ENCODE measurements at places on chromosomes 3 and 15.
A peak's percentile ranks its signal among the peaks of the same experiment; 100 is the strongest.

DNA sequence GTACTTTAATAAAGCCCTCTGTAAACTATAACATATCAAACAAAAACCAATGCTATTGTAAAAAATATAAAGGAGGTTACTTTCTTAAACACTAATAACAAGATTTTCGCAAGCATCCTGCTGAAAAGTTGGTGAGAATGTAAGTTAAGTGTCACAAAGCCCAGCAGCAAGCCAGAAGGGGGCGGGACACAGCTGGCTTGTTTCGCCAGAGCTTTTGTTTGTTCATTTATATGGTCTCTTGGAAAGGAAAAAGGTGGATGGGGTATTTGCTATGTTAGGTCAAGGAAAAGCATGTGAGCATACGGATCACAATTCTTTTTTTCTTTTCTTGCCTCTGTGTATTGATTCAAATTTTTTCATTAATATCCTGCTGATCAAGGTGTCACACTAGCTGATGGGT is 59.9 kb downstream of the HACD2 start:
- DNase-seq: no peak

DNA sequence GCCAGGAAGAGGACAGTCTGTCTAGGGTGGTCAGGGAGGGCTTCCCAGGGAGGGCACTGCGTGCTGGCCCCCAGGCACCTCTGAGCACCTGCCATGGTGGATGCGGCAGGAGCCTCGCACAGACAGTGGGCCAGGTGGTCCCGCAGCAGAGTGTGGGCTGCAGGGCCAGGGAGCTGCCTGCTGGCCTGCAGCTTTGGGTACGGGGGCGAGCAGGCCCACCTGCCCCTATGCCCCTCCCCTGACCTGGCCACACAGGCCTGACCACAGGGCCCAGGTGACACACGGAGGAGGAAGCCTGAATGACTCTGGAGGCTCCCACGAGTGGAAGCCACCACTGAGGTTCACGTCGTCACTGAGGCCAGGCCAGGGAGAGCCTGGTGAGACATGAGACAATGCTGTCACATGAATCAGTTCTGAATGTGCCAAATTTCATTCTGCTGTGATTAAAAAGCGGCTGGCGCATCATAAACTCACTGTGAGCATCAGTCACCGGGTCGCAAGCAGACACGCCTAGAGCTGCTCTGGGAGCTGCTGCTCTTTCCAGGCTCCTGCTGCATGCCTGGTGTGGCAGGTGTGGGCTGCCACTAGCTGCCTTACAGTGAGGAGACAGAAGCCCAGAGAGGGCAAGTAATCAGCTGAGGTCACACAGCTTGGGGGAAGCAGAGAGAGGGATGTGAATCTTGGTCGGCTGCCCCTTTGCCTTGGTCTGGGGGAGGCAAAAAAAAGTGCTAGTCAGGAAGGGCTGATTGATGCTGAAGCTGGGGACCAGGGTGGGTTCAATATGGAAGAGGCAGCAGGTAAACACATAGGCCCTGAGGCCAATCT is 39.5 kb upstream of the IQSEC1 start:
- DNase-seq: no peak

DNA sequence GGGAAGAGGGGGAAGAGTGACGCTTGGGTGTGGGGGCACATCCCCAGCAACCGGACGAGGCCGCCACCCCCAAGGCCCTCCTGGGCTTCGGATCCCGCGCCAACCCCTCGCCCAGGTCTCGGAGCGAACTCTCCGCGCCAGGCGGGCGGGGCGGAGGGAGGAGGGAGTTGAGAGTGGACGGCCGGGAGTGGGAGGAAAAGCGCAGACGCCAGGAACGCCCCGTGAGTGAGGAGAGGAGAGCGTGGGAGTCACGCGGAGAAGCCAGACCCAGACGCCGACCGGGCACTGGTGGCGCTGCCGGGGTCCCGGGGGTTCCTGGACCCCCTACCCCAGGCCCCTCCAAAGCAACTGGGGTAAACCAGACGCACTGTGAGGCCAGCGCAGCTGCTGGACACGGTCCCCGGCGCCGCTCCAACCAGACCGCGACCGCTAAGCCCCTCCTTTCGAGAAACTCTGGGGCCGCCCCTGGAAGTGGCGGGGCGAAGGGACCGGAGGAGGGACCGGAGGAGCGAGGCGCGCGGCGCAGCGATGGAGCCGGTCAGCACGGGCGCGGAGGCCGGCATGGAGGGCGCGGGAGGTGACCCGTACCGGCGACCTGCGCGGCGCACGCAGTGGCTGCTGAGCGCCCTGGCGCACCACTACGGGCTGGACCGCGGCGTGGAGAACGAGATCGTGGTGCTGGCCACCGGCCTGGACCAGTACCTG is at the start of gene EFCC1:
TSS of gene EFCC1 (plus strand) at position 204 of the 705 bp plus-strand sequence. CDS start at position 529, 325 bp downstream.
- no peak for DNase-seq

DNA sequence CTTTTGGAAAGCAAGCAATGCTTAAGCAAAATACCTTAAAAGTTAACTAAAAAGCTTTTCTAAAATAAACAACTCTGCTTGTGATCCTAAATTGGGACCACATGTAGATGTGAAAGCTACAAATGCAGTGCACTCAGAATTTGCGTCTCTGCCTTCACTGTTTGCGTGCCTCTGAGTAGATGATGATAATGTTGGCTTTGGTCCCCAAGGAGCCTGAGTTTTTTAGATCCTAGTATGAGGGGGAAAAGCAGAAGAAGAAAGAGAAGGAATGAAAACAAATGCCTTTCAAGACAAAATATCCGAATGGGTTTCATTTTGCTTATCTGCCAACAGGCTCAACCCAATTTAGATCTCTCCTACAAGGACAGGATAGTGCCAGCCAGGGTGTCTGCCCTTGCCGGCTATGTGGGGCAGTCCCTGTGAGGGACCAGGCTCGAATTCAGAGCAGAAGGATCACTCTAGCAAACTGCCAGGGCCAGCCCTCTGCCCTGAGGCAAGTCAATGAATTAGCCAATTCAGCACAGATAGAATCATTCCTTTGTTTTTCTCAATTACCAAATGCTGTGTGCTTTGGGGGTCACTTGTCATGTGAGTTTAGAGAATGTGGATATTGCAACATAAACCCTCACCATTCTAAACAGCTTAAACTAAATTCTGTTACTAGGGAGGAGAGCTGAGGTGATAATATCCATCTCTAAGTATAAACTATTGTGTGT is 28.5 kb downstream of the SCG5 start:
- no peak for DNase-seq

DNA sequence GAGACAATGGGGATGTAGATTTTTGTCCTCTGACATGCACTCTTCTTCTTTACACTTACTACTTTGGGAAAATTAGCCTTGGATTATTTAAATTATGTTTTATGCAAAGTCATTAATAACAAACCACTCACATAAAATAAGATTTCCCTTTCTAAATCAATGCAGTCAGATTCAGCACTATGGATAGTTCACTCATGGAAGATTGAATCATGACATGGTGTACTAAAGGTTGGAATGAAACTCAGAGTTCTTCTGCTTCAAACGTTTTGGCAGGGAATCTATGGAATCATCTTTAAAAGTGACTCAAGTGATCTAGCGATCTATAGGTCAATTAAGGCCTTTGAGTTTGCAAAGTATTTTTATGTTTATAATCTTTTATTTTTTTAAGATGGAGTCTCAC is 154.3 kb downstream of the KCNMB2 start:
- no peak for DNase-seq

DNA sequence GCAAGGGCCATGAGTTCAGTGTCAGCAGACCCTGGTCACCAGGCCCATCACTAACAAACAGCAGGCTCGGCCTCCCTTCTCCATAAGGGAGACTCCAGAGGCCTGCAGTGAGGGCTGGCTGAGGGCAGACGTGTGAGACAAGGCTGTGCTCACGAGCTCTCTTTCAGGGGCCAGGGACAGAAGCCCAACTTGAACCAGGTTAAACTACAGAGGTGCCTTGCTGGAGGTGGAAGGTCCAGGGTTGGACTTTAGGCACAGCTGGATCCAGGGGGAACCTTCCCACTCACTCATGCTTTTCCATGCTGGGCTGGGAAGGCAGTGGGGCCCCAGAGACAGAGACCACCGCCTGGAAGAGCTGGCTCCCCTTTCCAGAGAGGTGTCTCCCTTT is 19.0 kb downstream of the CFAP100 start:
- DNase-seq: no peak

DNA sequence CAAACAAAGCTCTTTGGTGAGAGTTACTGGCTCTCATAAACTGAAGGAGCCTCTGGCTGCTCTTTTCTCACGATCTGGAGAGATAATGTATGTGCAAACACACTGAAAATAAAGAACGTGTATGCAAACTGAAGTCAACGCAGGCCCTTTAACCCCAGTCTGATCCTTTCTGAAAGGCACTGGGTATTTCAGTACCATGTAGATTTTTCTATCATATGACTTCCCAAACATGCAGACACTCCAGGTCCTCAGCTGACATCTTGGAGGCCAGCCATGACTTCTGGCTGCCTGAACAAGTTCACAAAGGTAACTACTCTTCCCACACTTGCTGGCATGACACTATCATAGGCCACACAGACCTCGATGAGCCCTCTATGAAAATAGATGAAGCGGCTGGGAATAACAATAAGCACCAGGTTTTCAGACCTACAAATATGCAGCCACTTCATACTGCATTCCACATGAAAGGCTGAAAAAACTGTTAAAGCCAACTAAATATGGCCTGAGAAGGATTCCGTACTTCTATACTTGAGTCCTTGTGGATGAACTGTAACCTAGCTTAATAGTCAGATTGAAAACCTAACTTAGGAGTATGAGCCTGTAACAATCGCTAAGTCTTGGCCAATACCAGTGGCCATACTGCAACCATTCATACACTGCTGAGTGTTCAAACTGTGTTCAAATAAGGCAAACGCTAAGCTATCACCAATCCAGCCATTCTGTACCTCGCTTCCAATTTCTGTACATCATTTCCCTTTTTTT is 121.3 kb downstream of the THRB start:
- DNase-seq: no peak

- DNase-seq: no peak
Observed at GRCh38 chr3:49255112-49255511, 21.9 kb downstream of the C3orf62 start.

DNA sequence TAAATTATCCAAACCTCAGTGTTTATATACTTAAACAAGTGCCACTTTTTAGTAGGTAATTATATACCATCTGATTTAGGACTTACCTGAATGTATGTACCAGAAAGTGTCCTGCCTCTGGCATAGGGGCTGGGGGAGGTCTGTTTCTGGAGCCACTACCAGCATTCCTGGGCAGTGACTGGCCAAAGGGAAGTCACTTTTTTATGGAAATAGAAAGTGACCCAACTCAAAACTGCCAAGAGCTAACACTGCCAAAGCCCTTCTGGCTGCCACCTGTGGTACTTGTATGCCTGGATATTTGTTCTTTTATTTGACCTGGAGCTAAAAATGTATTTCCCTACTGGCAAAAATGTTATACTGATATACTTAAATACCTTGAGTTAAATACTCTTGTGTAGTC is 42.7 kb downstream of the ESYT3 start:
- no peak for DNase-seq

- no peak for DNase-seq
Observed at GRCh38 chr15:94736236-94736635, 504.9 kb downstream of the MCTP2 start.

- no peak for DNase-seq
Observed at GRCh38 chr15:69388260-69388705, 25.9 kb upstream of the KIF23 start.

DNA sequence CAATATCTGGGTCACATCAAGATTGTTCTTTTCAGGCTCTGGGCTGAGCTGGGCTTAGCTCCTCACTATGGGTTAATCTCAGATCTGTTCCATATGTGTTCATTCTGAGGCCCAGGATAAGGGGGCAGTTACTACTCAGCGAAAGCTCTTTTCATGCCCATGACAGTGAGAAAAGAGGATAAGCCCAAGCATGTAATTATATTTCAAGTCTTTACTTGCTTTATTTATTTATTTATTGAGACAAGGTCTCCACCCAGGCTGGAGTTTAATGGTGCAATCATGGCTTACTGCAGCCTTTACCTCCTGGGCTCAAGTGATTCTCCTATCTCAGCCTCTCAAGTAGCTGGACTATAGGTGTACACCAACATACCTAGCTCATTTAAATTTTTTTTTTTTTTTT is 44.7 kb upstream of the SELENOK start:
- DNase-seq: no peak

- DNase-seq: peak; percentile 9
Observed at GRCh38 chr3:52532838-52533622, 627 bp downstream of the NT5DC2 start.

DNA sequence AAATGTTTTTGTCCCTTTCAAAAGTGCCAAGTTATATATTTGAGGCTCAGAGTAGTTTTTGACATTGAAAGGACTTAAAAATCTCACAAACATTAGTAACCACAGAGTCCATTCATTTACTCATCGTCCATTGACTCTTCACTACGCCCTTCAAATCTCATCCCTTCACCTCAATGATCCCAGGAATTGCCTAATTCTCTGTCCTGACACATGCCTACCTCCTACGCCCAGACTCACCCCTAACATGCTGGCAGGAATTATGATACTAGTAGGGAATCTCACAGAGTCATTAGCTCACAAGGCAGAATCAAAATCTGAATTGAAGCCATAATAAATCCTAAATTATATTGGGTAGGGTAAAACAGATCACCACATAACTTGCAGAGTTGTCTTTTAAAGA is 410.1 kb downstream of the RAP2B start:
- no peak for DNase-seq

- DNase-seq: no peak
Observed at GRCh38 chr15:36403351-36403750, 176.1 kb upstream of the CDIN1 start.

GRCh38 chr3:64825404-64826120 is 137.8 kb upstream of the ADAMTS9 start:
- DNase-seq: no peak

GRCh38 chr15:39290711-39291435 is 290.0 kb upstream of the THBS1 start:
- no peak for DNase-seq

- no peak for DNase-seq
Observed at GRCh38 chr3:13545952-13546454, 2.9 kb upstream of the FBLN2 start.

- peak; percentile 67 for DNase-seq
Observed at GRCh38 chr15:89167267-89168176, 53.9 kb downstream of the RLBP1 start.

DNA sequence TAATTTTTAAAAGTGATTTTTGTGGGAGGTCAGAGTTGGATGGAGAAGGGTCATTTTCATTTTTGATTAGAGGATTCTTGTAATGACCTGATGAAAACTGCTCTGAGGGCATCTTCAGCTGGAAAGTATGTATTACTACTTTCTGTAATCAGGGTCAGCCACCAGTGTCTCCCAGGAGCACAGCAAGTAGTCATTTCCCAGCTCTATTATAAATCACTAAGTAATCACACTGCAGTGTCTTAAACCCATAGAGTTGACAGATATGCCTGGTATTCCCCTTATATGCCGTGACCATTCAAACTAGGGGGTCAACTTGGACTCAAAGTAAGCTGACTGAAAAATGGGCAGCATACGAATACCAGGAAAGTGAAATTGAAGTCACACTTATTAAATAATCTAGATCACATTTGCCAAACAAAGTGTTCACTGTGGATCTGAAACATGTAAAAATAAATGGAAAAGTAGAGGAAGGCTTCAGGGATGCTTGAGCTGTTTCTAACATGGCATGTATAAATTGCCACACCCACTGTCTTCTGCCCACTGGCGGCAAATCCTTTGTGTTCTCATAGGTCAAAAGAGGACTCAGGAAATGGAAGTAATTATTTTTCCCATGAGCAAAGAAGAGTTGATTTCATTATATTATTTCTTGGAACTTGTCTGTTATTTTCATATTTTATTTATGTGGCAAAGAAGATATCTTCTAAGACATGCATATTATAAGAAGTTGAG is 105.7 kb downstream of the MBNL1 start:
- DNase-seq: no peak

Measured in stimulated activated CD8-positive, alpha-beta memory T cell treated with anti-CD3 and anti-CD28 coated beads, Interleukin-15, amount 100 ng/mL, for 48 hours (primary cell).